Epithelial cell of esophagus (primary cell): ENCODE measurements at places on chromosomes 16 and 17.

DNA sequence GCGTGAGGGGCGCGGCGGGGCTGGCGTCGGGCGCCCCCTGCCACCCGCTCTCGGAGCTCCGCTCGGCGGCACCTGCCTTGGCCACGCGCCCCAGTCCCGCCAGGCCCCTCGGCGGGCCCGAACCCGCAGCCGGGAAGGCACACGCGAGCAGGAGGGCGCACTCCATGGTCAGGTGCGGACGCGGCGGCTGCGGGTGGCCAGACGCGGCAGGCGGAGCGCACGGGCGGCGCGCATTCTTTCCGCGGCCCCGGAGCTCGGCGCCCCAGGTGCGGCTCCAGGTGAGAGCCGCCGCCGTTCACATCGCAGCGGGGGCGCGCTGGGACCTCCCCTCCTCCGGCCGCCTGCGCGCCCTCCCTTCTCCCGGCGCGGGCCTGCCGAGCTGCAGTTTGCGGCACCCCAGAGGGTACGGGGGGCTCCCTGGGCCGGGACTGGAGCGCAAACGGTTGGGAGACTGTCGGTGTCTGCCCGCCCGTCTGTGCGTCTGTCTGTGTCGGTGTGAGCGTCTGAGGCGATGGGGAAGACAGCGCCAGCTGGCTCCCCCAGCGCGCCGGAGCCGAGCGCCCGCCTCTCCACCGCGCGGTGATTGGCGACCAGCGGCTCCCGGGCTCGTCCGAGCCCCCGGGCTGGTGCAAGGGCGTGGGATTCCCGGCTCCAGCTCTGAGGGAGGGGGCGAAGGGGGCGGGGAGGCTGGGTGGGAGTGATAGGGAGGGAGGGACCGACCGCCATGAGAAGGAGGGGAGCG is at the start of gene ADAMTS18:
Gene ADAMTS18 (minus strand): TSS at position 505 of the 742 bp plus-strand sequence. CDS start 339 bp downstream, at position 166.
- no peak for DNase-seq

DNA sequence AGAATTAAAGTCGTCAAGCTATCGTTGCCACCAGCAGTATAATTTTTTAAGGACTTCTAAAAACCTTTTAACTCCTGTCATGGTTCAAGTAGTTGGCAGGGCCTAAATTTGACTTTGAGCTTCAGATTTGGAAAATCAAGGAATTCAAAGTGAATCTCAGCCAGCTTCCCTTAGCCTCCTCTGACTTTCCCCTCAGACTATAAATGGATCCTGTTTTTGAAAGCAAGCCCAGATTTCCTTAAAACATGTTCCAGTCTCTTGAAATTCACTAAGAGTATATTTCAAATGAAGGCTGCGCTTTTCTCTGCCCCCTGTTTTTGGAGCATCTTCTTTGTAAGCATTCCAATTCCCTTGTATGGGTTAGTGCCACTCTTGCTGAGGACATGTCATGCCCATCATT is 101.8 kb upstream of the CDH8 start:
- no peak for DNase-seq

DNA sequence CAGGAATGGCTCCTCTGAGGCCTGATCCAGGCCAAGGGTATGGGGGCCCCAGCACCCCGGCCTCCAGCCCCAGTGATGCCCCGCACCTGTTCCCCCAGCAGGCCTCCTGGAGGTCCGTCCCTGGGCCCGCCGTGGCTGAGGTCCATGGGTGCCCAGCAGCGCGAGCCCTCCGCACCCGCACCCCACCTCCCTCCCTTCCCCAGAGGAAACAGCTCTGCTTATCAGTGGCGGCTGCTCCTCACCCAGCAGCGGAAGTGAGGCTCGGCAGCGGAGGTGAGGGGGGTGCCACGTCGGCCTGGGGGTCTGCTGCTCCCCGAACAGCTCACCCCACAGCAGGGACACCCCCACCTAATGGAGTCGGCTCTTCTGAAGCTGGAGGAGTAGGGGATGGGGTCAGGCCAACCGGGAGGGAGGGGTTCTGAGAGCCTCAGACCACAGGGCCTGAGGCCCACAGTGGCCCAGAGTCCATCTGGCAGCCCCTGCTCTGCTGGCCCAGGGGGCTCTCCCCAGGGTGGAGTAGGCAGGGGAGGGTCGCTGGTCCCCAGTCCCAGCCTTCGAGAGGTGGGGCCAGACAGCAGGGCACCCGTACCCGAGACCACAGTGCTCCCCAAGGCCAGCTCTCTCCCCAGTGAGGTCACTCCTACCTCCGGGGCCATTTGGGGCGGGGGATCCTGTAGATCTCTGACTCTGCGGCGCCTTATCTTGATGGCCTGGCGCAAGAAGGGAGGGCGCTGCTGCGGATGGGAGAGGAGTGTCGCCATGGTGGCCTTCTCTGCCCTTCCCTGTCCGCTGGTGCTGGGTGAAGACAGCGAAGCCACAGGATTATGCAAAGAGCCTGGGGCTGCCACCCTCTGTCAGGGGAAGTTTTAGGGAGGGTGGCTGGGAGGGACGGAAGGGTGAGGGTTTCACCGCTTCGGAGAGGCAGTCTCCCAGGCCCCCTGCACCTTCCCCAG is at the start of gene UNC13D:
Gene UNC13D (minus strand): TSS at position 828 of the 953 bp plus-strand sequence. CDS start 67 bp downstream, at position 761.
- DNase-seq, result peak; percentile 43

DNA sequence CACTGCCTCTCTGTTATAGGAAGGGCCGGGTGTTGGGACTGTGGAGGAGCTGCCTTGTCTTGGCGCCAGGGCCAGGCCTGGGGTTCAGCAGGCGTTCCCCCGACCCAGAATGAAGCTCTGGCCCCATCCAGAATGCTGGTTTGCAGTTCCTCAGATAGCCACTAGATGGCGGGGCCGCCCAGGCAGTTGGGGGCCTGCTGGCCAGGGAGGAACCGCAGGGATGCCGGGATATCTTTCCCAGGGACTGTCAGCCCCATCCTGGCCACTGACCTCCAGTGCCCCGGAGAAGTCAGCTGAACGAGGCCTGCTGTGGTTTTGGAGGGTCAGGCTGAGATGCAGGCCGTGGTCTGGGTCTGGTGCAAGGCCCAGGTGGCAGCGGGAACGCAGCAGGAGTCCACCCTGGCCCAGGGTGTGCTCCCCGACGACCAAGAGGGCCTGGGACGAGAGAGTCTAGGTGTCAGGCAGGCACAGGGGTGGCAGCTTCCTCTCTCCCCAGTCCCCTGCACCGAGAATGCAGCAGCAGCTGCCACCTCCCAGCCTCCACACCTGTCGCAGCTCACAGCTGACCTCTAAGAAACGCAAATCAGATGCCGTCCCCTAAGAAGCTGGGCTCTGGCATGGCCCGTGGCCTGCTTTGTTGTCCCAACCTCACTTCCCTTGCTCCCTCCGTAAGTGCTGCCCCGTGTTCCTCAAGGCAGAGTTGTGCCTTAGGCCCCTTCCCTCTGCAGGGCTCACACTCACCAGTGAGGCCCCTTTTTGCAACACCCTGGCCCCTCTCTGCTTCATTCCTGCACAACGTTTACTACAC is 51.2 kb downstream of the RMI2 start:
- DNase-seq, result peak; percentile 56

DNA sequence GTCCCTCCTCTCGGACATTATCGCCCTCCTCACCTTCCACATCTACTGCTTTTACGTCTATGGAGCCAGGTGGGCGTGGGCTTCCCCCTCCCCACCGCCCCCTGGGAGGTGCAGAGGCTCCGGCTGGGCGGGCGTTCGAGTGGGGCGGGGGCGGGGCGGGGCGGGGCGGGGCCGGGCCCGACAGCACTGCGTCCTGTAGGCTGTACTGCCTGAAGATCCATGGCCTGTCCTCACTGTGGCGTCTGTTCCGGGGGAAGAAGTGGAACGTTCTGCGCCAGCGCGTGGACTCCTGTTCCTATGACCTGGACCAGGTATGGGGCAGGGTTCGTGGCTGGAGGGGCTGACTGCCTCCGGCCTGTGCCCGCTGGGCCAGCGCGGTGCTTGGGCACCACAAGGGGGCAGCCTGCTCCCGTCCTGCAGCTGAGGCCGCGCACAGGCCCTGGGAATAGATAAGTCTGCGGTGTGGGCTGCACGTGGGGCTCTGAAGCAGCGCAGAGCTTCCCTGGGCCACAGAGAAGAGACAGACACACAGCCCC is 9.2 kb downstream of the PIGQ start:
- peak; percentile 77 for DNase-seq

DNA sequence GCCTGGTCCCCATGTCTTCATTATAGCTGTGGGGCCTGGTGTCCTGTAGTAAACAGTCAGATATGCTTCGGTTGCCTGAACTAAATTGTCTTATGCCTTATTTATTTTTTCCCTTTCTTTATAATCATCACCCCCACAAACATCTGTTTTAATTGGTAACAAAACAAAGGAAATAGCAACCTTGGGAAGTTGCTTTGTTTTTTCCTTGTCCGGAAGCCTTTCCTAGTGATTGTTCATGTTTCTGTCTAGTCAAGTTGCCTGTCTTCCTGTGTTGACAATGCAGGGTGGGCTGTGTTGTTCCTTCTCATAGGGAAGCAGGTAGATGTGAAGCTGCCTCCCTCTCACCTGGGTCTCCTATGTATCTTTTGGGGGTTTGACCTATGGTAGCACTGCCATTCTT is 16.7 kb downstream of the PGS1 start:
- no peak for DNase-seq
